Activated CD4-positive, alpha-beta T cell treated with anti-CD3 and anti-CD28 coated beads for 36 hours (primary cell): ENCODE measurements at places on chromosomes 7 and 10. TPM values are rescaled to one million over a fixed set of nuclear protein-coding genes. Genes with fewer than 3 reads are reported as not detected.

- peaks cover 9% of the 10 kb centered on the region for H3K27me3 ChIP-seq
- H3K27ac ChIP-seq = no peak overlapping the region
- H3K36me3 ChIP-seq = no peaks in the 10 kb centered on the region
Measured at GRCh38 chr10:95254629-95255028, 36.2 kb downstream of the PDLIM1 start.

GRCh38 chr7:42662862-42663261, 249.0 kb downstream of the C7orf25 start:
- no peaks in the 10 kb centered on the region for H3K4me1 ChIP-seq
- H3K36me3 ChIP-seq = no peaks in the 10 kb centered on the region
- no peak overlapping the region for H3K4me3 ChIP-seq
- no peak for DNase-seq
- H3K27me3 ChIP-seq = peaks cover 4% of the 10 kb centered on the region

GRCh38 chr7:2956526-2957368, 86.9 kb downstream of the CARD11 start:
- H3K4me1 ChIP-seq = peaks cover 73% of the 10 kb centered on the region
- H3K27me3 ChIP-seq = no peaks in the 10 kb centered on the region
- peaks cover 73% of the 10 kb centered on the region for H3K36me3 ChIP-seq
- H3K27ac ChIP-seq = peak overlapping the region; percentile 83

GRCh38 chr7:72476608-72477305, 64.6 kb upstream of the CALN1 start:
- no peak overlapping the region for H3K4me3 ChIP-seq
- no peaks in the 10 kb centered on the region for H3K4me1 ChIP-seq
- no peak overlapping the region for H3K27ac ChIP-seq
- H3K36me3 ChIP-seq = no peaks in the 10 kb centered on the region
- no peak for DNase-seq

DNA sequence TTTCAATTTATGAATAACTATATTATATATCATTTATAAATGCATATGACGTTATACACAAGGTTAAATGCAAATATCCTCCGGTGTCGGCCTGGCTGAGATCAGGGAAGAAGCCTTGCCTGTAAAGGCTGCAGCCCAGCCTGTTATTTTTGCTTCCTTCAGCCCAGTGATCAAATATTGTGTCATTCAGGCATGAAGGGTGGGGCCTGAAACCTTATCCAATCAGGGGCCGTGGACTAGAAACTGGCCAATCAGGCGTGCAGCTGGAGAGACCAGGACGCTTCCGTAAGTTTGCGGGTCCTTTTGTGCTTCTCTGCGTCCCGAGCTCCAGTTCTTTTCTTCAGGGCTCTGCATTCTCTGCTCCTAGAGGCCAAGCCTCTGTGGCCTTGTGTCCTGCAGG, at the start of gene ZNF722:
ZNF722 (plus strand) TSS at position 301 of the 400 bp plus-strand sequence. CDS start 113 bp downstream, outside the sequence.
- no peak for DNase-seq
- H3K4me3 ChIP-seq = no peak within 1 kb of the TSS
- H3K27ac ChIP-seq = no peak within 1 kb of the TSS
- no peaks in the 10 kb centered on the region for H3K4me1 ChIP-seq

- peaks cover 21% of the 10 kb centered on the region for H3K36me3 ChIP-seq
- no peak overlapping the region for H3K27ac ChIP-seq
- DNase-seq = no peak
- H3K27me3 ChIP-seq = no peaks in the 10 kb centered on the region
- H3K4me3 ChIP-seq = no peak overlapping the region
Measured at GRCh38 chr7:75559355-75559975, 67.3 kb downstream of the SPDYE5 start.

- H3K4me1 ChIP-seq = peaks cover 6% of the 10 kb centered on the region
- no peak overlapping the region for H3K4me3 ChIP-seq
- no peaks in the 10 kb centered on the region for H3K27me3 ChIP-seq
- H3K27ac ChIP-seq = no peak overlapping the region
- H3K36me3 ChIP-seq = no peaks in the 10 kb centered on the region
Measured at GRCh38 chr7:46210467-46210866, 289.4 kb upstream of the IGFBP3 start.

- H3K4me1 ChIP-seq = peaks cover 7% of the 10 kb centered on the region
- no peak overlapping the region for H3K4me3 ChIP-seq
- H3K27ac ChIP-seq = no peak overlapping the region
- no peaks in the 10 kb centered on the region for H3K27me3 ChIP-seq
Measured at GRCh38 chr10:63716016-63716580, 194.9 kb downstream of the REEP3 start.

GRCh38 chr10:1378473-1378872, 322.3 kb downstream of the WDR37 start:
- H3K36me3 ChIP-seq = no peaks in the 10 kb centered on the region
- DNase-seq = no peak
- no peak overlapping the region for H3K27ac ChIP-seq
- H3K27me3 ChIP-seq = peaks cover 36% of the 10 kb centered on the region
- no peaks in the 10 kb centered on the region for H3K4me1 ChIP-seq
- H3K4me3 ChIP-seq = no peak overlapping the region

DNA sequence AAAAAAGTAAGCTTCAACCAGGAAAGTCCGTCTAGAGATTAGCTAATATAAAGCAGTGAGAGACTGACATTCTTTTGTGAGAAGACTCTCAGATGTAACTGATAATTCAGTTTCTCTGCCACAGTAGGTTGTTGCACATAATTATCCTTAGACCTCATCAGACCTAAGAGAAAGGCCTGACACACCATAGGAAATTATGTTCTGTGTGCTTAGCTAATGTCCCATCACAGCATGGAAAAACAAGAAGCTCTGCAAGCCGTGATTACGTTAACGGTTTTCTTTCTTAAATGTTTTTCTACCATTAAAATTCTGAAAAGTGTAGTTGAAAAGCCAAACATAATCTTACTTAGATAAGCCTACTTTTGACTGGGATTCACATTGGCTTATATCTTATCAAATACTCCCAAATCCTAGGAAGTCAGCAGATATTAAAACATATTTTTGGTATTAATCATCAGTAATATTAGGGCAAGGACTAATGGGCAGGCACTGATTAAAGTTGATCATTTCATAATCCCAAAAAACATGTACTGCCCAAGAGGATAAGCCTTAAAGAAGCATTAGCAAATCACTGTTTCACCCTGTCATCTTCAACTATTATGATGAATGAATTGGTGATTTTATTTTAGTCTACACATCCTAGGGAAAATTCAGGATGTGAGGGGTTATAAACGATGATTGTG, 5.2 kb downstream of the CSTF2T start:
- peaks cover 40% of the 10 kb centered on the region for H3K36me3 ChIP-seq
- peaks cover 33% of the 10 kb centered on the region for H3K4me1 ChIP-seq
- no peak for DNase-seq
- H3K27me3 ChIP-seq = no peaks in the 10 kb centered on the region
- H3K27ac ChIP-seq = no peak overlapping the region

DNA sequence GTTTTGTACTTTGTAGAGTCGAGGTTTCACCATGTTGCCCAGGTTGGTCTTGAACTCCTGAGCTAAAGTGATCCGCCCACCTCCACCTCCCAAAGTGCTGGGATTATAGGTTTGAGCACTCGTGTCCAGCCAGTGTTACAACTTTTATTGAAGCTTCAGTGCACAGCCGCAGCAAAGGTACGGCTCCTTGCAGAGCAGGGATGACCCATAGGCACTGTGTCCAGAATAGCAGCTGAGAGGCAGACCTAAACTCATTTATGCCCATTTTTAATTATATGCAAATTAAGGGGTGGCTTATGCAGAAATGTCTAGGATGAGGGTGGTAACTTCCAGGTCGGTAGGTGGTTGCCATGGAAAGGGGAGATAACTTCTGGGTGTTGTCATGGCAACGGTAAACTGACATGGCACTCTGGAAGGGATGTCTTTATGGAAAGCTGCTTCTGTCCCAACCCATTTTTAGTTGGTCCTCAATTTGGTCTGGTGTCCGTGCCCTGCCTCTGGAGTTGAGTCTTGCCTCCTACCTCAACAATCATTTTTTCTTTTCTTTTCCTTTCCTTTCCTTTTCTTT, 22.7 kb downstream of the NYAP1 start:
- no peaks in the 10 kb centered on the region for H3K4me1 ChIP-seq
- H3K27ac ChIP-seq = no peak overlapping the region
- H3K36me3 ChIP-seq = no peaks in the 10 kb centered on the region
- no peak for DNase-seq

DNA sequence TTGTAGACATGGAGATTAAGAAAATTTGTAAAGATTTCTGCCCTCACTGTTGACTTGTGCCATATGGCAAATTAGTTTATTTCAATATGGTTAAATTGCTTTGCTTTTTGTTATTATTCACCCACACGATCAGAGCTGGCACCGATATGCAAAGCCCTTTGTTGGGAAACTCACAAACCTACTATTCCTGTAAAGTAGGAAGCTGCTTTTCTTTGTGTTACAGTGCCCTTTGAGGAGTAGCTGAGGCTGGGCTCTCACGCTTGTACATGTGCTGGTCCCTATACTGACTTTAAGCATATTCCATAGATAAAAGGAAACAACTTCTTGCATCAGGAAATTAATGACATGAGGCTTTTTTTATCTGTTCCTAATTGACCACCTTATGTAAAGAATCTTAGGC, 17.6 kb upstream of the AOAH start:
- H3K27me3 ChIP-seq = no peaks in the 10 kb centered on the region
- H3K27ac ChIP-seq = no peak overlapping the region
- no peak for DNase-seq
- H3K4me1 ChIP-seq = peaks cover 4% of the 10 kb centered on the region
- no peaks in the 10 kb centered on the region for H3K36me3 ChIP-seq
- no peak overlapping the region for H3K4me3 ChIP-seq

DNA sequence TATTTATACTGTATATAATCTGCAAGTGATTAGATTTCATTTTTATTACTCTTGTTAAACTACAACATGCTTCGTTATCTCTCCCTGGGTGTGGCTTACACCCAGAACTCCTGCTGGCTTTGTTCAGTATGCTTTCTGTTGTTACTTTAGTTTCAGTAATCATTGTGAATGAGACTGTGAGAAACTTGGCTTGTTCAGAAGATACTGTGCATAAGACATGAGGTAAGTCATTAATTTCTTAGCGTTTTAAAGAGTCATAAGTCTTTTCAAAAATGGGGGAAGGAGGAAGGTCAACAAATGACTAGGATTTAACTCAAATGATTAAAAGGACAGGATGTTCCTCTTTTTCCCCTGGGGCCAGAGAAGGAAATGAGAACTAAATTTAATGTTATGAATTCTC, 11.6 kb upstream of the ADD3 start:
- DNase-seq = no peak
- H3K27ac ChIP-seq = no peak overlapping the region
- no peak overlapping the region for H3K4me3 ChIP-seq
- no peaks in the 10 kb centered on the region for H3K36me3 ChIP-seq

The SKIDA1 gene
- 0.32 TPM for total RNA-seq

The CYP2E1 gene
- total RNA-seq = 0.25 TPM

The TUBAL3 gene
- total RNA-seq = not detected

The ZNF365 gene
- 0.32 TPM for total RNA-seq

The FAM185A gene
- total RNA-seq = 7.9 TPM

The IFIT2 gene
- total RNA-seq = 43.5 TPM

The DPP6 gene
- not detected for total RNA-seq

The DGKB gene
- not detected for total RNA-seq

The EEPD1 gene
- 1.3 TPM for total RNA-seq

The ZFAND4 gene
- total RNA-seq = 11.9 TPM
